Left lung (tissue), 14 donors: ENCODE measurements at places on chromosomes 12 and 14. TPM values are rescaled to one million over a fixed set of nuclear protein-coding genes. Genes with fewer than 3 reads are reported as not detected.

The RNASE4 gene
- 18.5 TPM for total RNA-seq

The PZP gene
- 1.4 TPM for total RNA-seq

The SENP1 gene
- 19.2 TPM for total RNA-seq

The OTX2 gene
- not detected for total RNA-seq

- no peak for DNase-seq
These were observed 7.0 kb downstream of the MLF2 start for GRCh38 chr12:6745741-6746525.

GRCh38 chr12:3572560-3572959 is 81.6 kb downstream of the PRMT8 start:
- DNase-seq, result no peak

DNA sequence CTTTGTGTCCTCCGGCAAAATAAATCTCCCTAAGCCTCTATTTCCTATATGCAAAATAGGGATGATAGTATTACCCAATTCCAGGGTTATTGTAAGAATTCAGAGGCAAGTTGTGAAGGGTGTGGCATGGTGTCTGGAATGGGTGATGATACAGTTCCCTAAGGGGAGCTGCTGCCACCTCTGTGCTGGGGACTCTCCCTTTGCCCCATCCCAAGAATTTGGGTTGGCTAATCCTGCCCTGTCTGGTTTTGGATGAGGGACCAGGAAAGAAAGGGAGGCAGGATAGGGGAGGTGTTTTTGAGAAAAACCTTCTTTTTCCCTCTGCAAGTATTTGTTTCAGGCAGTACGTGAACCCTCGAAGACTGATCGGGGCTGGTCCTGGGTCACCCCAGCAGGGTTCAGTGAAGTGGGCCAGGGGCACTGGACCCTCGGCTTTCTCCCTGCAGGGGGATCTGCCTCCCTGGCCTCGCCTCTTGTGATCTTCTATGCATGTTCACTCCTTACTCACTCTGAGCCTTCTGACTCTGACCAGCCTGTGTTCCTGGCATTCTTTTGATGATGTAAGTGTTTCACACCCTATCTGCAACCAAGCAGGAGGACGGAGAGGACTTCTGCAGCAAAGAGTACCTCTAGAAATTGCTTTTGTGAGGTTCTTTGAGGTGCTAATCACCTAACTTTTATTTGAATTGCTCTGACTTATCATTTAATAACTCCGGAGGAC is 60.8 kb downstream of the RASSF3 start:
- no peak for DNase-seq

DNA sequence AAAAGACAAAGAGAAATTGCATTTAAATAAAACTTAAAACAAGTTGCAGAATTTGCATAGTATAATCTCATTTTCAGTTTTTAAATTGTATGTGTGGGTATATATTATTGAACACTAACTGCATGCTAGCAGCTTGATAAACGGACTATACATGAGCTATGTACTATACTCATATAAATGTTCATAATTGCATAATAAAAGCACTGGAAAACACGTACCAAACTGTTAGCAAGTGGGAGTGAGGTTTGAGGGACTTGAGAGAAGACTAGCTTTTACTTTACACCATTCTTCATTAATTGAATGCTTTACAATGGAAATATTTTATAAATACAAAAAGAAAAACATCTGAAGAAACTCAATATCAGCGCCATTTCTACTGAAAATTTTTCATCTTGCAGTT is 32.2 kb upstream of the MDM1 start:
- DNase-seq, result no peak

DNA sequence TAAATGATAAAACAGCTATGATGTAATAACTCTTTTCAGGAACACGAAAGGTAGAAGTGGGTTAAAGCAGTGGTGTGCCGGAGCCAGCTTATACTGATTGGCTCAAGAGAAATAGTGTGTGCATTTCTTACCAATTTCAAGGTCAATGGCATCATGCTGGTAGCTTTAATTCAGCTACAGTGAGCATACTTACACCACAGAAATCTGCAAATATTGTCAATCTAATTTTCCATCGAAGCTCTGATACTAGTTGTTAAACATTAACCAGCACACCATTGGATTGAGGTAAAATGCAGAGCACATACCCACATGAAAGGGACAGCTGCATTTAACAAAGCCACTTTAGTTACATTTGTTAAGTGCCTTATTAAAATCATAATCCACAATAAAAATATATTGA is 225.7 kb downstream of the KCNC2 start:
- no peak for DNase-seq
